Neural progenitor cell (in vitro differentiated cells): ENCODE measurements at places on chromosomes 2 and 18. TPM values are rescaled to one million over a fixed set of nuclear protein-coding genes. Genes with fewer than 3 reads are reported as not detected.

- no peak for DNase-seq
These were observed 33.3 kb downstream of the STAT1 start for GRCh38 chr2:190980630-190981209.

DNA sequence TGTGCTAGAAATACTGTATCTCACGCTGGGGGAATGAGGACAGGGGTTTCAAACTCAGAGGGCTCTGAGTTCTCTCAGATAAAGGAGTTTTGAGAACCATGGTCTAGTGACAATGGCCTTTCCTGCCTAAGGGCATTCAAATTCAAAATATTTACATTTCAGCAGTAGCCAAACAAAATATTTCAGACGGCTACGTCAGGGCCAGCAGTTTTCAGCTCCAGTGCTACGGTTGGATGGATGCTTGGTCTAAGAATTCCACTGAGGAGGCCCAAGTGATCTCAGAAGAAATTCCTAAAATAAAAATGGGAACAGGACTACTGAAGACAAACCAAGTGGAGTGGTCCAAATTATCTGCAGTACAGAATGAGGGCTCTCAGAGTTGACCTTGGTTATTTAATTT is 41.1 kb upstream of the SCG2 start:
- DNase-seq, result no peak

TNFAIP6 gene
- total RNA-seq, result 0.22 TPM in 1 of 2 replicates, not detected in the other

GRCh38 chr2:3451926-3452671 is 67.2 kb downstream of the ADI1 start:
- peak; percentile 48 for DNase-seq

- DNase-seq, result no peak
These were observed 12.5 kb downstream of the GLS start for GRCh38 chr2:190893157-190893556.

REG3A gene
- not detected in 2 replicates for total RNA-seq

DNA sequence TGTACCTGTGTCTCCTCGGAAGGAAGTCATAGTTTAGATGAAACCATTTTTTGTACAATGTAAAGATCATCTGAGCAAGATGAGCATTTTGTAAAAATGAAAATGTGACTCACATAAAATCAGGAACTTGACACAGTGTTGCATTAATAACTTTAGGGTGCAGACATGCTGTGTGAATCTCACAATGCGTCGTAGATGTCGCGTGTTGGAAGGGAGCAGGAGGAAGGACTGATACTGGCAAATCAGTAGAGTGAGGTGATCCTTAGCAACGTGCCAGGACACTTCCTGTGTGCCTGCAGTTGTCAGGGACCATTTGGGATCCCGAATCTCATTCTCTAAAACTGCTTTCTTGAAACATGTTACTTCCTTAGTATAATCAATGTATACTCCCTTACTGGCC is 103.1 kb downstream of the SH3BP4 start:
- DNase-seq, result no peak

DNA sequence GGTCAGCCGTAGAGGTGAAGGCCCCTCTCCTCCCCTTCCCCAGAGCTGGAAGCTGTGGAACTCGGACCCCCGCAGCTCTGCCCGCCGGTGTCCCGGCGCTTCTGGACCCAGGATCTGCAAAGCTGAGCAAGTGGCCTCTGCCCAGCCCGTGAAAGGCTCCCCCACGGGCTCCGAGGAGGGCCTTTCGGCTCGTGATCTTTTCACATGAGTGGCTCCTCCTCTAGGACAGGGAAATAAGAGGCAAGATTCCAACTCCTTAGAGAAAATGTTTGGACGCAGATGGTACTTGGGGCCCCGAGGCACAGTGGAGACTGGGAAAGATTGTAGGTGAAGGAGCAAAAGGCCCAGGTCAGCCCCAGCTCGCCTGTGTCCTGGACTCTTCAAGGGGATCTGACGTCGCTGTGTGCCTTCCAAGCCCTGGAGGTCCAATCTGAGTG is 48.2 kb upstream of the SP3 start:
- DNase-seq, result peak; percentile 31

DNA sequence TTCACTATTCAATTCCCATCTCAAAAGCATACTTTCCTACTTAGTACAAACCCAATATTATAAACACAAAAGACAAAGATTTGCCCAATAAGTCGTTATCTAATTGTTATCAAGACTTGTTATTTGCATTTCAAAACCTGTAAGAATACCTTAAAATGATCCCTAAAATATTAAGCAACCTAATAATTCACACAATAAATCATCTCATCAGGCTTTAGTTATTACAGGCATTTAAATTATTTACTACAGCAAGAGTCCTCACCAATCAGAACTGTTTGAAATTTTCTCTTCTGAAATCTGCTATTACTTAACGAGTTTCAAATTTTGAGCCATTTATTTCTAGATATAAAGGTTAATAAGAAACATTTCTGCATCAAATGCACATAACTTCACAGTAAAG is 1.6 kb downstream of the CCDC88A start:
- DNase-seq, result no peak

NAPG gene
- total RNA-seq, result 30.1 and 56.6 TPM in 2 replicates

DNA sequence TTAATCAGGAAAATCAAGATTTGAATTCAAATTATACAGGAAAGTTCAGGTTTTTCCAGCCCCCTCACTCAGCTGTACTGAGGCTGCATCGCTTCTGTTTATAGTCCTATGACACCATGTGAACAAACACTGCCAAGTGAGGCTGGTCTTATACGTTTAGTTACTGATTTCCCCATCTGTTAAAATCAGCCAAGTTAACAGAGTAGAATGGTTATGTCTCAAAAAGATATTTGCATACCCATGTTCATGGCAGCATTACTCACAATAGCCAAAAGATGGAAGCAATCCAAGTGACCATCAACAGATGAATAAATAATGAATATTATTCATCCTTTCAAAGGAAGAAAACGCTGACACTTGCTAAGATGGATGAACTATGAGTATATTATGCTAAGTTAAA is 43.8 kb downstream of the REEP1 start:
- no peak for DNase-seq

DNA sequence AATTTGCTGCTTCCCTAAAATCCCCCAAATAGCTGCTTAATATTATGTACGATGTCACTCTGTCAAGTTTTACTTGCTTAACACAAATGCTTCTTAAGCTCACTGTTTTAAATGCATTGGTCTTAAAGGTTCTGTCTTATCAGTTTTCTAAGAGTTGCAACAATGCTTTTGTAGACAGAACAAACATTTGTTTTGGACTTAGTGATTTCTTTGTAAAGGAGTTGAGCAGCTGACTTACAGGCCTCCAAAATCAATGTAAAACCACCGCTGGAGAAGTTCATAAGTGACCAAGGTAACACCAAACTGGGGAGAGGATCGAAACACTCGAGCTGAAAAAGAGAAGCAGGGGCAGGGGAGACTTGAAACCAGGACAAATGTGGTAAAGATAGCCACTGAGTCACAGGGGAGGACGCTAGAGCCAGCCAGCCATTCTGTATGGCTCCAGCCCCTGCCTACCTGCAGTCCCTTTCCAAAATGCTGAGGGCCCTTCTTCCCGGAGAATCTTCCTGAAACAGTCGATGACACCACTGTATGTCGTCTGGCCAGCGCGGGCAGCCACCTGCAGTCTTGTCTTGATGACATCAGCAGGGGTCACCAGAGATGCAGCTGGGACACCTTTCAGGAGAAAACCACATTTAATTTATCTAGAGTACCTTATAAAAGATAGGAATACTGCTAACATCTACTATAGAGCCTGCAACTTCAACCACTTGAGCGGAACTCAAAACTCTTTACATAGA is 100.2 kb downstream of the DYNC1I2 start:
- DNase-seq, result peak; percentile 60

GRCh38 chr18:12029786-12030584 is 48.7 kb downstream of the IMPA2 start:
- no peak for DNase-seq

GRCh38 chr2:162000431-162000830 is 73.6 kb downstream of the DPP4 start:
- no peak for DNase-seq

DNA sequence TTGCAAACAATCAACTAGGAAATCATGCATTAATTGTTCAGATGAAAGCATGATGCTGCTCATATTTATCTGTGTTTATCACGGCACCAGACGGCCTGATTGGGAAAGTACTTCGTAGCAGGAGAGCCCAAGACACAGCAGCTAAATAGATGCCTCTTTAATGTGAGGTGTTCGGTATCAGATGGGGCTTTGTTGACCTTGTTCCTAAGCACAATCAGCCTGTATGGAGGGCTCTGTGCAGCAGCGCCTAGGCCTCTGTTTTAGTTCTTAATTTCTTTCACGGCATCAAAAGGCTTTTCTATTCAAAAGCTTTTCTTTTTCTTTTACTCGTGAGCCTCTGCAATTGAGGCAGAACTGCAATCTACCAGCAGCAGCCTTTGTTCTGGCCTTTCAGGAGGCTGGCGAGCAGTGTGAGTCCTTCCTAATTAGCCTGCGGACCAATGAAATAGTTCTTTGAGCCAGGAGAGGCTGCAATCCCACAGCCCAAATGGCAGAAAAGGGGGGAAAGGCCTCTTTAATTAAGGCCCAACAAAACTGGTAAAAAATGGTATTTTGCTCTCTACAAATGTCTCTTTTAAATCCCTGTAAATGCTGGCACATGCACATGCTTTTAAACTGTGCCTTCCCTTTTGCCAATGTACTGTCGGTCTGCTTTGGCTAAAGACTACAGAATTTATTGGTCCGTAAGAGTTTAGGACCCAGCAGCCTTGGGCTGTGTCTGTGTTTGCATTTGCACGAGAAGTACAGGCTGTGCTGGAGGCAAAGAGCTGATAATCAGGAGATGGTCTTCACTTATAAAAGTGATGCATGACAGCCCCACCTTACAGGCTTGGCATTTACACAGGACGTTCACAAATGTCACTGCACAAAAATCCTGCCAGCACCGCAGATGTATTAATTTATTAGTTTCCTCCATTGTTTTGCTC is 159.6 kb downstream of the RND3 start:
- DNase-seq, result peak; percentile 96

DNA sequence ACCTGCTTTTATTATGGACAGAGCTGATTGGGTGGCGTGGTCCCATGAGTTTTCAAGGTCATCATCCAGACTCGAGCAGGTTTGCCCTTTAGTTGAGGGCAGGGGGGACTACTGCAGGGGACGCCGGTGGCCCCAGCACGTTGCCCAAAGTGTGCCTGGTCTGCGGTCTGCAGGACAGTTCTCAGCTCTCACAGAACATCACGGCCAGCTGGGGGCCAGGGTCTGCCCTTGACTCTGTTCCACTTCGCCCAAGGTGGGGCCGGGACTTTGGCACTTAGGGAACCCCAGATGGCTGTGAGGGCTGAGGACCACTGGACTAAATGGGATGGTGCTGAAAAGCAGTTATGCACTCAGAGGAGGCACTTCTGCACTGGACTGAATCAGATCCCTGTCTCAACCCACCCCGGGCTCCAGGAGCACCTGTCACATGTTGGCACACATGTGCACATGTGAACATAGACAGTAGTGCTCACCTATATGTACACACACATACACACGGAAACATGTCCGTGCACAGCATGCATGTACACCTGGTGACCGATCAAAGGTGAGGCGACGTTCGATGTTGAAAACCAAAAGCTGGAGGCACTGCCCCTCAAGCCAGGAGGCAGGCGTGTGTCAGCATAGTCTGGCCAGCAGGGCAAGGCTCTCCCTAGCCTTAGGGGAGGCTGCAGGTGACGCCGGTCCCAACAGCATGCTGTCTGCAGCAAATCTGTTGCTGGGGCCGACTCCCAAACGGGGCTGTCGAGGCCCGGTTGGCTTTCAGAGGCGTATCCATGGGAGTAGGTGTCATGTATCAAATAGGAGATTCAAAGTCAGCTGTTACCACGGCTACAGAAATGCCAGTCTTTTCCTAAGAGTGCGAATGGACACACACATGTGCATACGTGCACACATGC is 10.2 kb downstream of the ANO7 start:
- DNase-seq, result no peak

- peak; percentile 58 for DNase-seq
These were observed 160.2 kb upstream of the NDUFV2 start for GRCh38 chr18:8942021-8942908.
